ENCODE measurements at places on chromosomes 16 and 17.

DNA sequence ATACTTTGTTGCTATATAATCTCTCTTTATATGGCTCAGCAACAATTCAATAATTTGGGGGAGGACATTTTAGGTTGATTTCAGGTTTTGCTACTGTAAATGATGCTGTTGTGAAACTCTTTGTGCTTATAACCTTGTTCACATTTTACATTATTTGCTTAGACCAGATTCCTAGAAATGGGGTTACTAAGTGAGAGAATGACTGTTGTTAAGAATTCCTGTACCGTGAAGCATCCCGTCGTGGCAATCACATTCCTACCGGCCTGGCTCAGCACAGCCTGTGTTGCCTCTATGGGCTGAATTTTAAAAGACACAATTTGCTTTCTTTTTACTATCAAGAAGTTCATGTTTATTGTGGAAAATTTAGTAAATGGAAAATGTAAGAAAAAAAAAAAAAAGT is 31.4 kb downstream of the B9D1 start:
- no peak for DNase-seq

GRCh38 chr17:47942096-47942510 is 732 bp downstream of the PNPO start:
- no peak for DNase-seq

GRCh38 chr17:1683459-1683858 is 1.2 kb downstream of the PRPF8 start:
- DNase-seq: no peak

GRCh38 chr16:54694651-54695050 is 236.0 kb upstream of the IRX5 start:
- DNase-seq: no peak

GRCh38 chr17:60148373-60148772 is 1.4 kb upstream of the CA4 start:
- no peak for DNase-seq

DNA sequence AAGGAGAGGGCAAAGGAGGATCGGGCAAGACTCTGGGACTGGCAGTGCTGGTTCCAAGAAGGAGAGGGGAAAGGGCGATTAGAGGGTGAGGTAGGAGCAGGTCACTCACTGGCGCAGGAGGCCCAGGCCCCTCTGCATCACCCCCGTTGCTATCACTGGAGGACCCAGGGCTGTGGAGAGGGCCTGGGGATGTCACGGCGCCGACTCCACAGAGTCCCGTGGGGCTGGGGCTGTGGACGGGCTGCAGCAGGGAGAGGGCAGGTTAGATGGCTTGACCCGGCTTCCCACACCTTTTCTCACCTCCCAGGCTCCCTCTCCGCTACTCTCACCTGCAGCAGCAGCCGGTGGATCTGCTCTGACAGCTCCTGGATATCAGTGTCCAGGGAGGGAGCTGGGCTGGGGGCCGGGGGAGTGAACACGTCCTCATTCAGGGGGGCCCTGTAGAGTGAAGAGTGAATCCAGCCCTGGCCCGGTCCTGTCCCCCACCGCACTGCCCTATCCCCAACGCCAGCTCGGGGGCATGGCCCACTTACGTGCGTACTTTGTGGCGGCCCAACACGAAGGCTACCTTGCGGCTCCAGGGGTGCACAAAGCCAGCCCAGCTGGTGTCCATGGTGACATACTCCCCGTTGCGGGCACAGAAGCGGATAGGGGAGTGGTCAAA is 4.9 kb downstream of the PER1 start:
- no peak for DNase-seq
